Cerebellar nuclear complex (tissue), 1 donor: ENCODE measurements at places on chromosomes 1 and 21.

- no peak for DNase-seq
Observed at GRCh38 chr1:58325866-58326265, 220.7 kb downstream of the OMA1 start.

GRCh38 chr1:21891621-21892479, 45.3 kb downstream of the HSPG2 start:
- DNase-seq, result no peak

DNA sequence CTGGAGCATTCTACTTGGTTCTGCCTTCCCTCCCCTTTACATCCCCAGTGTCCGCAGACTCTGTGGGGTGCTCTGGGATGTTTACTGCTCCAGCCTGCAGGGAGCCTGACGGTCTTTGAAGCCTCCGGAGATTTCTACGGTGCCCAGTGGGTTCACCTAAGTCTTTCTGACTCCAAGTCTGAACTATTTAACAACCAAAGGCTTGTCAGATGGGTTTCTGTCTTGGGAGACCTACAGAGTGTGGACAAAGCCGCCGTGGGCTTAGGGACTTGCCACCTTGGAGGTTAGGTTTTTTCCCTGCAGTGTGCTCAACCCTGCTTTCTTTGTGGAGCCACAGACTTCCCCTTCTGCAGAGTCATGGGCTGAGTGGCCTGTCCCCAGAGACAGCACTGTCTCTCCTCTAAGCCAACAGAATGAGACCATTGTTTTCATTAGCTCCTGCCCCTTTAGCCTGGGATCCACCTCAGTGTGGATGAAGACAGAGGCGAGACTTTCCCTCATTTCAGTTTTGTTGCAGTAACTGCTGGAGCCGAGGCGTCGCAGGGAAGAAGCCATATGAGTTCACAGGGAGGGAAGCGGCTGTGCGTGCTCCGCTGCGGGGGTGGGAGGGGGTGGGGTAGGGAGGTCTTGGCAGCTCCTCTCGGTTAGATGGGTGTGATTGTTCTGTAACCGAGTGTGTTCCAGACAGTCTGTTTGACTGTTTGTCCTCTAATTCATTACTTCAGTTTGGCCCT, 120.7 kb downstream of the CNIH3 start:
- DNase-seq, result no peak

DNA sequence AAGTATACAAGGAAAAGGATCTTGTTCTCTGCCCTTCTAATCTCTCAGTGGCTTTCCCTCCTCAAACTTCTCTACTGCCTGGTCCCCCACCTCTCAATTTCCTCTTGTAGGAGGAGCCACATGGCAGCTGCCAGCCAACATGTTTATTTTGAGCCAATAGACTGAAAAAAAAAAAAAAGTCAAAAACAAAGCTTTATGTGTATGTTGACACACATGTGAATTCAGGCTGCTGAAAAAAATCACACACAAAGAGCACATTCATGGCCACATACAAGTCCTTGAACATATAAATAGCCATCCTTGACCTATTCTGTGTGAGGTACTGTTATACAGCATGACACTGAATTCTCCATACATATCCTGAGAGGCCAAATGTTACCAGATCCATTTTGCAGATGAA, 3.7 kb downstream of the PTPN14 start:
- DNase-seq, result no peak

- no peak for DNase-seq
Observed at GRCh38 chr1:178627037-178627436, 98.0 kb upstream of the RALGPS2 start.

DNA sequence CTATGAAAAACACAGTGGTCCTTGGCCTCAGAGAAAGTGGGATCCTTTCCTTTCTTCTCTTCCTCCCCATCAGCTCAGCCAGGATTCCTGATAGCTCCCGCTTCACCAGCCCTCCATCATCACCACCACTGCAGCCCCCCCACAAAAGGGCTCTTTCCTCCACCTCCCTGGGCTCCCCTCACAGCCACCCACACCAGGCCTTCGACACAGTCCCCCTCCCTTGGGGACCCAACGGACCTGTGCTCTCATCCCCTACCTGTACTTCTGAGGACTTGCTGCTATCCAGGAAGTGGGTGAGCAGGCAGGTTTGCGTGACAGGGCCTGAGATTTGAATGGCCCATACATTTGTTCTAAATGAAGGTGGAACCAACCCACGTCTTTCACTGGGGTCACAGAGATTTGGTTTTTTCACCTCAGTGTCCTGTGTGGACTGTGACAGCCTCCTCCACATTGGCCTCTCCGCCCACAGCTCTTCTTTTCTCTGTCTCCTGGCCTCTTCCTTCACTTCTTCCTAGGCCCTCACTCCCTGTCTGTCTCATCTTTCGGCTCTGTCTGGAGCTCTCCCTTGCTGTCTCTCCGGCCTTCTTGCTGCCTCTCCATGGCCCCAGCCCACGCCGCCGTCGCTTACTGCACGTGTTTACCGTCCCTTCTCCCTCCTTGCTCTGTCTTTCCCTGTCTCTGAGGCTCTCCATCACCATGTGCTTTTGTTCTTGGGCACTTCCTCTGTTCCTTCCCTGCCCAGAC, 238.6 kb downstream of the FOXD2 start:
- DNase-seq, result no peak

DNA sequence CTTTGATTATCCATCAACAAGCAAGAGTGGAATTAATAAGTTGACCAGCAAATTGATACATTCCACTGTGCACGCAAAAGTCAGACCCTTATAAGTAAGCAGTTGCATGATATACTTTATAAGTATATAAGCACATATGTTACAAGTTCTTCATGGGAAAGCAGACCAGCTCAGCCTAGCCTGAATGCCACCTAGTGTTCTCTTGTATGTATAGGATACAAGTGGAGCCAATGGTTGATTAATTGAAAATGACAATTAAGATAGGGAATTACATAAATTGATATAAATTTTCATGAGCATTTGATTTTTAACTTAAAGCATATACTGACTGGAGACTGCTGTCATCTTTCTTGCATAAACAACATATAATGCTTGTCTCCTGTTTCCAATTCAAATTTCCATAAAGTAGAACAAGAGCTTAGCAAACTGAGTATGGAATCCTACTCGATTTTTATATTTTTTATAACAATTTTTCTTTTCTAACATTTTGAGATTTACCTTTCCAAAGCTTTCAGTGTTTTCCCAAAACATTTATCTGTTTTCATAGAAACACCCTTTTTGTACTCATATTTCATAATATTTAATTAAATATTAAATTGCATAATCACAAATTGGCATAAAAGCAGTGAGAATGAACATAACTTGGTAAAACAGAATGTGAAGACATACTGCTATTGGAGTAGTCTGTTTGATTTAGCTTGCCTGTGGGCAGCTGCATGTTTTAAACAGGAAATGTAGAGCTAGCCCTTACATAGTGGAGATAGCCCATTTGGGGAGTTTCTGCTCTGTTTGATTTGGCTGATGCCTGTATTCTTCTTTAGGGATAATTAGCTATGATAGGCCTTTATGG, 62.8 kb downstream of the MAGI3 start:
- no peak for DNase-seq

DNA sequence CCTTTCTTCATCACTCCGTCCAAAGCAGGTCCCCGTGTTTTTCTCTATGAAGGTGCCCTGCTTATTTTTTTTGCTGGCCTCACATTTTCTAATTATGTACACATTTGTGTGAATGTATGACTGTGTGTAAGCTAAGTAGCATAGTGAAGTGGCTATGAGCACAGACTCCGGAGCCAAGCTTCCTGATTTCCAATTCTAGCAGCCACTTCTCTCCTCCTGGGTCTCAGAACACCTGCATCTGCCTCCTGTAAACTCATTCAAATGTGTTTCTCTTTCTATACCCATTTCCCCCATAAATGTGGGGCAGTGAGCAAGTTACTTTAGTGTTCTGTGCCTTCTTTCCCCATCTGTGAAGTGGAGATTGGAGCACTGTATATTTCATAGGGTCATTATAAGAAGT, 2.1 kb downstream of the SLAMF6 start:
- no peak for DNase-seq

GRCh38 chr1:246785494-246786111, 61.4 kb downstream of the SCCPDH start:
- DNase-seq, result no peak

- DNase-seq, result no peak
Observed at GRCh38 chr1:74468982-74469603, 43.3 kb downstream of the LRRC53 start.

DNA sequence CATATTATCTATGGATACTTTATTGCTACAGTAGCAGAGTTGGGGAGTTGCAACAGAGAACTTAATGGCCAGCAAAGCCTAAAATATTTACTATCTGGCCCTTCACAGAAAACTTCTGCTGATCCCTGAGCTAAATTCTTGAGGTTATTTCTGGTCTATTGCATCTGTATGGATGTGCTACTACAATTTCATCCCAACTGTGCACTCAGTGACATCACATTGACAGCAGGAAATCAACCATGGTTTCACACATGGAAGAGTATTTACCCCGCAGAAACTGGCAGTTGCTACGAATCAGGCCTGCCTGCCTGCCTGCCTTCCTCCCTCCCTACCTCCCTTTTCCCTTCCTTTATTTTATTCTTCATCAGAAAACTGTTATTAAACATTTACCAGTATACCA, 12.1 kb downstream of the CLCA2 start:
- DNase-seq, result no peak

GRCh38 chr1:197850042-197850441, 52.4 kb upstream of the C1orf53 start:
- DNase-seq, result no peak

- DNase-seq, result no peak
Observed at GRCh38 chr1:23817633-23818032, 7.6 kb downstream of the HMGCL start.

DNA sequence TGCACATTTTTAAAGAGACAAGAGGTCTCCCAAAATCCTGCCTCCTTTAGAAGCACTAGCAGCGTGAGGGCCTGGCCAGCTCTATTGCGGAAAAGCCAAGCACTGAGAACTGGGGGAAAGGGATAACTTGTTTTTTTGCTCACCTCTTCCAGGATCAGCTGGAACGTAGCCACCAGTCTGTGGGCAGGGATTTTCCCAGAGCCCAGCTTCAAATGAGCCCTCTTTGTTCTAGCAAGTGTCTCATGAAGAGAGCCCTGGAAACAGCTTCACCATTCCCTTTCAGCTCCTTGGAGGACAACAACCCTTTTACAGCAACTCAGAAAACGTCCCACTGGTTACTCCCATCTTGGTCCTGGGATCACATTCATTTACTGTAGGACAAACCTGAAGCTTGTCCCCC, 195.4 kb downstream of the LMX1A start:
- no peak for DNase-seq

GRCh38 chr1:26913754-26914619, at the start of gene NR0B2:
Gene NR0B2 (minus strand): TSS chr1:26913975. CDS start chr1:26913940, 35 bp downstream.
- no peak for DNase-seq

- DNase-seq, result no peak
Observed at GRCh38 chr1:175841738-175842187, 98.4 kb upstream of the TNR start.

DNA sequence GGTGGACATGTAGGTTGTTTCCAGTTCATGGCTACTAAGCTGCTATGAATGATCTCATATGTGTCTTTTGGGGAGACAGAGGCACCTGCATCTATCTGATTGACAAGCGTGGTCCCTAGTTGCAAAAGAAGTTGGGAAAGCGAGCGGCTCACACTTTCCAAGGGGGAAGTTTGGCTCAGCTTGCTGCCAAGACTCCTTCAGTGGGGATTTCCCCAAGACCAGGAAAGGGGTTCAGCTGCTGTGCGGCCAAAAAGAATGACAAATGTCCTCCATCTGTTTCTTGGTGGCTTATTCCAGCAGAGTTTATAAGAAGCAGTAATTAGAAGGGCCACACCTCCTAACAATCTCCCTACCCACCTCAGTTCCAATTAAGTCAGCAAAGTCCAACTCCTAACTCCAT, 128.5 kb upstream of the GALNT2 start:
- DNase-seq, result no peak

DNA sequence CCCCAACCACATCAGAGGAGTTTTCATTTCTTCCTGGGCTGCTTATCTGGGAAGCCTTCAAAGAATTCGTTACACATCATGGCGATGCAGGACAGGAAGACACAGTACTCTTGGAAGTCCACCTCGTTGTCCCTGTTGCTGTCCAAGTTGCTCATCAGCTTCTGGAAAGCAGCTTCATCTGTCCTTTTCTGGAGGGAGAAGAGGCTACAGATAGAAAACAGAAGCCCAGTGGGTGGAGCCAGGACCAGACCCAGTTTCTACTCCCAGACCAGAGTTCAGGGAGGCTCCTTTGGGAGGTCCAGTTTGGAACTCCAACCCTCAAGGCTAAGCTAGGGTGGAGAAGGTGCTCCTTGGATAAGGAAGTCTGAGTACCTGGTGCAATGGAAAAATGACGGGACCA, 1.9 kb downstream of the S100A4 start:
- DNase-seq, result no peak

DNA sequence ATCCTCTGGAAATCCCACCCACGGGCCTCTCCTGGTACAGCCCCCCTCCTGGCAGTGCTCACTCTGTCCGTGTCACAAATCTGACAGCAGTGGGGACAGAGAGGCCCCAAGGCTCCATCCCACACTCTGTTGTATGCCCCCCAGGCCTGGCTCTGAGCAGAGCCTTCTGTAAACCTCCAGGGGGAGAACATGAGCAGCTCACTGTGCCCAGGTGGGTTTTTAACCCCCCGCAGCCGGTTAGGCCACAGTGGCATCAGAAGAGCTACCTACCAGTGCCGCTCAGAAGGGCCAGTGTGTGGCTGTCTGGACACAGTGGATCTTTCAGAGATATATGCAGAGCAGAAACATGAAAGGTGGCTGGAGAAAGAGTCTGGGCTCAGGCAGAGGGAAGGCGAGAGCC, 12.0 kb upstream of the GPR153 start:
- no peak for DNase-seq

- DNase-seq, result no peak
Observed at GRCh38 chr1:109864047-109864822, 46.4 kb upstream of the CSF1 start.

- no peak for DNase-seq
Observed at GRCh38 chr1:61626816-61627215, 98.1 kb downstream of the TM2D1 start.

GRCh38 chr1:93251966-93252365, 71.4 kb downstream of the CCDC18 start:
- no peak for DNase-seq

- DNase-seq, result no peak
Observed at GRCh38 chr1:151324390-151324930, 2.8 kb downstream of the PI4KB start.

- no peak for DNase-seq
Observed at GRCh38 chr1:229019663-229020271, 251.1 kb upstream of the RAB4A start.
